ENCODE measurements at places on chromosomes 5 and 9.

GRCh38 chr9:32351845-32352244 lies 32.6 kb upstream of the ACO1 start:
- DNase-seq = no peak

- no peak for DNase-seq
These were observed 3.5 kb downstream of the ESM1 start for GRCh38 chr5:54981928-54982327.

- no peak for DNase-seq
These were observed 21.1 kb upstream of the CARTPT start for GRCh38 chr5:71697967-71698366.

- no peak for DNase-seq
These were observed 126.5 kb upstream of the PAPPA start for GRCh38 chr9:116027096-116027495.

GRCh38 chr5:94057217-94057616 lies 315.8 kb upstream of the POU5F2 start:
- no peak for DNase-seq

- no peak for DNase-seq
These were observed 12.5 kb downstream of the SRFBP1 start for GRCh38 chr5:121974261-121974660.

DNA sequence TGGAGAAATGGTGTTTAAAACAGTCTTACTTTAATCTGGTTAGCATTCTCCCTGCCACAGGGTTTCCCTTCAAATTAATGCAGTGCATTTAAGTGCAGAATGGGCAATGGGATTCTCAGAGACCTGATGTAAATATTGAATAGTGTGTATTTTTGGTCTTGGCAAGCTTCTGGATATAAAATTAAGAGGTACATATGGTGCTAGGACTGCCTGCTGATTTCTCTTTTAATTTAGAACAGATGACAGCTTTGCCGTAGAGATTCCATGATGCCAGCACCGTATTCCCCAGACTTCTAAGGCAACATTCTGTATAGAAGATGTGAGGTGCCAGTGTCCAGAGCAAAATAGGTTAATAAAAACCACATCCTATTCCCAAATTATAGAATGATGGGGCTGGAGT lies 1.9 kb downstream of the MTAP start:
- DNase-seq = no peak

DNA sequence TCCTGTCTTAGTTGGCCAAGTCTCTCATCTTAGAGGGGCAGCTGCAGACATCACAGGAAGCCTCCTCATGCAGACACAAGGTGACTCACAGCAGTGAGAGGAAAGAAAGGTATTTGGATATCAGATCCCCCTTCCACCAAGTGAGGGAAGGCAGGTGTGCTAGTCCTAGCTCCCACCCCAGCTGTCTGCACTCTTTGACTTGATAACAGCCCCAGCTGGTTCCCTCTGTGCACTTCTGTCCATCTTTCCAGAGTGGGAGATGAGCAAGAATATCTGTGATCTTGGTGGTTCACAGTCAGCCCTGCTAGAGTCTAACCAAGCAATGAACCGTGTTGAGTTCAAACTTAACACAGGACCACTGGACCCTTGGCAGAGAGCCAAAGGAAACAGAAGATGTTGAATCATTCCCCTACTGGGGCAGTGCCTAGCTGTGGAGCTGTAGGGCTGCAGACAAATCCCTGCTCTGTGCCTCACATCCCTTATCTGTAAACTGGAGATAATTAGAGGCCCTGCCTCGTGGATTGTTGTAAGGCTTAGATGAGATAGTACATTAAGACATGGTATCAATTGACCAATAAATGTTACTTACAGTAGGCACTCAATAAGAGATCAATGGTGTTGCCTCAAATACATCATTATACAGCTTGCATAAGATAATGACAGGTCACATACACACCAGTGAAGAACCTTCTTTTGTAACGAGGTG lies 39.1 kb downstream of the SH3RF2 start:
- peak; percentile 25 for DNase-seq

- peak; percentile 74 for DNase-seq
These were observed 117.8 kb downstream of the PTTG1 start for GRCh38 chr5:160539431-160539830.

DNA sequence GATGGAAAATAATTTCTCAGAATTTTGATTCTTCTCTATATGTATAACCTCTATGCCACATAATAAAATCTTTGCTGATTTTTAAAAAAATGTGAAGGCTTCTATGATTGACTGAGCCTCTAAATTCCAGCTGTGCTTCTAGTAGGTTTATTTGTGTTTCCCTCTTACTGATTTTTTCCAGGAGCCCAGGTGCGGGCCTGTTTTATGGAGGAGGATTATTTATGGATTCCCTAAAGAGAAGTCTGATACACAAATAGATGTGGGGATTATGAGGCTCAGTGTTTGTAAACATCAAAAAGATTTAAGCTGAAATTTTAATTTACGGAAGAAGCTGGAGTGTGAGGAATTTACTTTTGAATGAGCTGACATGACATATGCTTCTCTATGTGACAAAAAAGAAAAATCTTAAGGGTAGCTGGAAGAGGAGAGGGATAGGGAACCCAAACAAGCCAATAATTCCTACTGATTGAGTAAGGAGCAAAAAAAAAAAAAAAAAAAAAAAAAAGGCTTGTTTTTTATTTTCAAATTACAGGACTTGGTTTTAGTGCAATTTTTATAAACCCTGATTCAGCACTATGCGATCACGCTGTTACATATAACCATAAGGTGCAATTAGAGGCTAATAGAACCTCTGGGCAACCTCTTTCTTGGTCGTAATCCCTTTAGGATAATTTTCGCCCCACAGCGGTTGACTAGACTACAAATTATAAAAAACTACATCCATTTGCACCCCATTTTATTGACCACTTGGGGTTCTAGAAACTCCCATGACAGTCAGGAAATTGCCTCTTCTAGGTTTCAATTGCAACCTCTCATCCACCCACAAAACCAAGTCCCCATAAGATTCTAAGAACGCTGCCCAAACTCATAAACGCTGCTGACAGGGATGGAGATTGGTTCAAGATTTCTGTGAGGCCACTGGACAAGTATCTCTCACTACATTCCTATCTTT lies 44.4 kb upstream of the RAI14 start:
- DNase-seq = no peak

GRCh38 chr9:134607971-134608370 lies 33.6 kb upstream of the COL5A1 start:
- DNase-seq = no peak

DNA sequence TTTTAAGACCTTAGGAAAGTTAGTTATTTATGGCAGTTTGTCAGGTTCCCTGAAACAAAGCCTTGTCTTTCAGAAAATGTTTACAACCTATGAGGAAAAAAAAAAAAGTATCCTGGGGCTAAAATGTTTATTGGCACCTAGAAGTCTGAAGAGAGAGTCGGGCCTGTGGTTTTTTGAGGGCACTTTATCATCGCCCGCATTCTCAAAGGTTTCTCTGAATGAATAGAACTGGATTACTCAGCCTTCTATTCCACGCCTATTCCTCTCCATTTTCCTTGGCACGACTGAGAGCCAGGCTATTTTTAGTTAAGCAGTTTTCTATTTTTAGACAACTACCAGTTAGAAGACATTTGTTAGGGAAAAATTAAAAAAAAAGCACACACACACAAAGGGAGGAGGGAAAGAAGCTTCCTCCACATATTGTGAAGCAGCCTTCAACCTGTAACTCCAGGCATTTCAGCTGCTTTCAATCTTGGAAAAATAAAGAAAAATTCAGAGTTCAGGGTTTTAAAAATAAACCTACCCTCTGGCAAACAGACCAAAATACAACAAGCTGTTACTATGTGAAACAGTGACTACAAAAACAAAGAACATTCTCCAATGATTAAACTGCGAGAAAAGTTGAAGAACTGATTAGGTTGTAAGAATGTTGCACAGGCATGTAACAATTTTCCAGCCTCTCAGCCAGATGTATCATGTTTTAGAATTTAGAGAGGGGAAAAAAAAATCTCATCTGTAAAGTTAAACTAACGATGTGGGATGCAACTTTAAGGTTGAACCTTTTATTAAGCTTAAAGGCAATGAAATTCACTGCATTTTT lies 97.0 kb downstream of the MEF2C start:
- DNase-seq = no peak

- DNase-seq = no peak
These were observed 111.2 kb downstream of the SH3TC2 start for GRCh38 chr5:148951612-148952011.

- no peak for DNase-seq
These were observed 138.5 kb downstream of the SPOCK1 start for GRCh38 chr5:137360607-137361006.

DNA sequence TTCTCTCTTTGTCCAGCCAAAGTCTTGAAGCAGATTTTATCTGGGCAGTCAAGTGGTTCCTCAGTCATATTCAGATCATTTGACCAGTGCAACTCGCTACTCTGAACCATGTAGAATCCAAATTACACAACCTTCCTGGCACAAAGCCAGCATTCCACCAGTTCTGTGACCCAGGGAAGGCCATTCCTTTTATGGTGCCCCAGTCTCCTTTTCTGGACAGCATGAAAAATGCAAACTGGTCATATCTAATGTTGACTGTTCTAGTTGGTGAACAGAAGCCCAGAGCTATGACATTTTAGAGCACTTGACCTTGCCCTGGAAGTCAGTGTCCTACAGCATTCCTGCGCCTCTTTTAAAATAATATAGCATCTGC lies 364.6 kb downstream of the BRINP1 start:
- no peak for DNase-seq
